Common myeloid progenitor, CD34-positive (primary cell): ENCODE measurements at places on chromosomes 5 and 9.
A peak's percentile ranks its signal among the peaks of the same experiment; 100 is the strongest.

- no peak for DNase-seq
- H3K27ac ChIP-seq, result no peak overlapping the region
Measured at GRCh38 chr9:1829719-1830118, 185.4 kb upstream of the SMARCA2 start.

DNA sequence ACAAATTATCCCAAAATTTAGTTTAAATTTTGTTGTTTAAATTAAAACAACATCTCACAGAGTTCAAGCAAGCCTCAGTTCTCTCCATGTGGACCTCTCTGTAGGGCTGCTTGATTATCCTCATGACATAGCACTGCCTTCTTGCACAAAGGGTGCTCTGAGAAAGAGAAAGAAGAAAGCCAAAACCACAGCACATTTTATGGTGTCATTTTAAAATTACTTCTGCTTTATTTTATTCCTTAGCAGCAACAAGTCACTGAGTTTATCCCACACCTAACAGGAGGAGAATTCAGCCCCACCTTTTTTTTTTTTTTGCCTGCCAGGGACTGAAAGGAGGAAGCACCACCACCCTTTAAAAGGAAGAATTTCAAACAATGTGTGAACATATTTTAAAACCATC lies 12.8 kb upstream of the KCNV2 start:
- H3K4me1 ChIP-seq, result no peaks in the 10 kb centered on the region
- H3K27me3 ChIP-seq, result no peaks in the 10 kb centered on the region
- no peak overlapping the region for H3K4me3 ChIP-seq
- DNase-seq, result peak; percentile 81
- no peaks in the 10 kb centered on the region for H3K36me3 ChIP-seq
- no peak overlapping the region for H3K27ac ChIP-seq

GRCh38 chr9:133682818-133683585 lies 46.8 kb downstream of the DBH start:
- H3K36me3 ChIP-seq, result no peaks in the 10 kb centered on the region
- no peak for DNase-seq
- H3K27ac ChIP-seq, result no peak overlapping the region
- H3K27me3 ChIP-seq, result no peaks in the 10 kb centered on the region
- H3K4me1 ChIP-seq, result no peaks in the 10 kb centered on the region

DNA sequence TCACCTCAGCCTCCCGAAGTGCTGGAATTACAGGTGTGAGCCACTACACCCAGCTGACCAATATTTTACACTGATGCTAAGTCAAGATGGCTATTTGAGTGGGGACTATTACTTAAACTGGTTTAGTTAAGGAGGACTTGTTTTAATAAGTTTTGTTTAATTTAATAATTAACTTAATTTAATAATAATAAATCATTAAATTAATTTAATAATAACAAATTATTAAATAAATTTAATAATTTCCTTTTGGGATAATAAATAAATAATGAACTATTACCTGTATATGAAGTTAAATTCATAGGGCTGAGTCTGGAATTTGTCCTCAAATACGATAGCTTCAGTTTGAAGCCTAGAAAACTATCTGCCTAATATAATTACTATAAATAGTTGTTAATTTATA lies 665.1 kb upstream of the COX7C start:
- H3K27me3 ChIP-seq, result no peaks in the 10 kb centered on the region
- H3K36me3 ChIP-seq, result no peaks in the 10 kb centered on the region
- no peak for DNase-seq
- H3K27ac ChIP-seq, result no peak overlapping the region
- no peak overlapping the region for H3K4me3 ChIP-seq

- no peak overlapping the region for H3K27ac ChIP-seq
- no peak overlapping the region for H3K4me3 ChIP-seq
- DNase-seq, result no peak
- H3K27me3 ChIP-seq, result no peaks in the 10 kb centered on the region
Measured at GRCh38 chr5:156419661-156420060, 92.7 kb downstream of the SGCD start.

DNA sequence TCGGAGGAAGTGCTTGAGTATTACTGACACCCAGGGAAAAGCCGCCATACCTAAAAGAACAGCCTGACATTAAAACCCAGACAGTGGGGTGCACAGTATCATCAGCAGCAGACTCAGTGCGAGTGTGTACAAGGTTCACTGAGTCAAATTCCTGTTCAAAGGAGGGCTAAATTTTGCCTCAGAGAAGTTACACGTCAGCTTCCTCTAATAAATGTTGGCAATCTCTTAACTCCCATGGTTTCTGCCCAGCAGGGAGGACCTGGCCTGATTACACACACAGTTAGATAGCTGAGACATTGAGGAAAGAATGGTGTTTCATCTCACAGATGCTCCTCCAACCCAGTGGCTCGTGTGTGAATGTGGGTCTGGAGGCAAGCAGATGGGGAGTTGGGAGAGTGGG lies 38.2 kb downstream of the NIPSNAP3B start:
- H3K27ac ChIP-seq, result no peak overlapping the region
- H3K4me3 ChIP-seq, result no peak overlapping the region
- no peaks in the 10 kb centered on the region for H3K27me3 ChIP-seq
- H3K4me1 ChIP-seq, result no peaks in the 10 kb centered on the region
- no peak for DNase-seq

DNA sequence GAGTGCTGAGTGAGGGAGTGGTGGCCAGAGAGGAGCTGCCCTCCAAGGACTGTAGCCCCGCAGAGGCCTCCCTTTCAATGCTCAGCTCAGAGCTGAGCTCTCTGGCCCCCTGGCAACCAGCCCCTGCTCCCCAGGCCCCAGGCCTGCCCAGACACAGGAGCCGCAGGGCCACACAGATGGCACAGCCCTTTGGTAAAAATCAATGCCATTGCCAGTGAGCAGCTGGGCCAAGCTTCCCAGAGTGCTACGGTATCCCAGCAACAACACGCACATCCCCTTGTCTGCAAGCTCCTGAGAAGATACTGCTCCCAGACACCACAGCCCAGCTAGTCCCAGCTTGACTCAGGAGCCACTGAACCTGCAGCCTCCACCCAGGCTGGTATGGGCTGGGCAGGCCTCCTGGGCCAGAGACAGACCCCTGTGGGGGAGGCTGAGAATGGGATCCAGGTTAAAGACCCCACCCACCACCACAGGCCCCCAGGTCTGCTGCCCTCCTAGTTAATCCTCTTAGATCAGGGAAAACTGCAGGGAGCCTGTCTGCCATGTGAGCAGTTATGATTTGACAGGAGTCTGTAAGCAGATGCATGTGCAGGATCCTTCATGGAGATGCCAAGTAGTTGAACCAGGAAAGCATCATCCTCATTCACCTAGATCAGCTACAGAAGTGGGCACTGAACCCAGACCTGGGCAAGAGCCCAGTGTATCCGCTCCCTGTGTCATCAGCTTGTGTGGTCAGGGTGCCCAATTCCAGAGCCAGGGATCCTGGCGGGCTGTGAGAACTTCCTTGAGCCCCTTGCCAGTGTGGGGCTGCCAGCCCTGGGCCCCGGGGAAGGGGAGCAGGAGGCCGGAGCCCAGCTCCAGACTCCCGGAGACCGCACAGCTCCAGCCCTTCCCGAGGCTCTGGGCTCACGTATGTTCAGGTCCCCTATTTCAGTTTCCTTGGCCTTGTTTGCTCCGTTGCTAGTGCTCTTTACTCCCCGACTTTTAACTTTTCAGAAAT lies 26.7 kb upstream of the ADAMTS2 start:
- no peak overlapping the region for H3K27ac ChIP-seq
- H3K4me3 ChIP-seq, result no peak overlapping the region
- DNase-seq, result no peak
- H3K27me3 ChIP-seq, result no peaks in the 10 kb centered on the region
- no peaks in the 10 kb centered on the region for H3K36me3 ChIP-seq

- peaks cover 24% of the 10 kb centered on the region for H3K4me1 ChIP-seq
- no peaks in the 10 kb centered on the region for H3K27me3 ChIP-seq
- DNase-seq, result no peak
- H3K27ac ChIP-seq, result no peak overlapping the region
- H3K4me3 ChIP-seq, result no peak overlapping the region
- H3K36me3 ChIP-seq, result no peaks in the 10 kb centered on the region
Measured at GRCh38 chr9:136880651-136881050, 5.7 kb upstream of the TRAF2 start.

GRCh38 chr5:51194671-51195070 lies 188.6 kb upstream of the ISL1 start:
- no peaks in the 10 kb centered on the region for H3K4me1 ChIP-seq
- H3K36me3 ChIP-seq, result no peaks in the 10 kb centered on the region
- no peak for DNase-seq
- H3K4me3 ChIP-seq, result no peak overlapping the region
- H3K27ac ChIP-seq, result no peak overlapping the region
- H3K27me3 ChIP-seq, result no peaks in the 10 kb centered on the region

DNA sequence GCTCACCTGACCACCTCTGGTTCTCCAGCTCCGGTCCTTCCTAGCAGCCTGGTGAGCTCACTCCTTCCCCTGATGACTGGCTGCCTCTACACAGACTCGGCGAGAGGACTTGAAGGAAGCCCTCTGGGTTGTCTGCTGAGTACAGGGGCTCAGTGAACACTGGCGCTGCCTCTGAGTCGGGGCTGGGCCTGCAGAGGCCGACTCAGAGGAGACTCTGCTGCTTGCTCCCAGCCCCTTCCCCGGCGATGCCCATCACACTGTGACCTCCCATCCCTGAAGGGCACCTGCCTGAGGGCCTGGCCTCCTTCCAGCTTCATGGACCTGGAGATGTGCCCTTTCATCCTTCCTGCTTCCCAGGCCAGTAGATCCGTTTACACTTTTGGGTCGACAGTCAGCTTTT lies 22.0 kb downstream of the CRB2 start:
- H3K36me3 ChIP-seq, result no peaks in the 10 kb centered on the region
- peaks cover 42% of the 10 kb centered on the region for H3K4me1 ChIP-seq
- no peak overlapping the region for H3K4me3 ChIP-seq
- no peak for DNase-seq
- H3K27ac ChIP-seq, result no peak overlapping the region
- peaks cover 5% of the 10 kb centered on the region for H3K27me3 ChIP-seq

DNA sequence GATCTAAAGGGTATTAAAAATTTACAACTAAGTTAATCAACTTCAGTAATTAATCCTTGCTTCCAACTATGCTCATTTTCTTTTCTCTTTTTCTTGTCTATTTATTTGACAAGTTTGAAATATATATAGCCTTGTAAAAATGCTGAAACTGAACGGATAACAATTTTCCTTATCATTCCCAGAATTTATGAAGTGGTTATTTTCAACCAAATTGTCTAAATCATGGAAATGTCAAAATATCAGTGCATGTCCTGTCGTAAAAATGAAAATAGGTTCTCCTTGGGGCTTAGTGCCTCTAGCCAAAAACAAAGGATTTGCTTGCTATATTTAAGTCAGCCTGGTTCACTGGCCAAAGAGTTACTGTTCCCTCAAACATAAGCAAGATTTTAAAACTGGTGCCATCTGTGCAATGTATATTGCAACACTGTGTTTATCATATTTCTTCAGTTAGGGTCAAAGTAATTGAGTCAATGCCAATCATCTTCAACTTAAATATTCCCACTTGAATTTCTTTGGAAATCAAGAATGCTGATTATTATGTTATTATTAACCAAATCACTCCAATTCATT lies 798.3 kb downstream of the MAT2B start:
- H3K4me1 ChIP-seq, result no peaks in the 10 kb centered on the region
- no peak overlapping the region for H3K27ac ChIP-seq
- H3K36me3 ChIP-seq, result no peaks in the 10 kb centered on the region
- no peak overlapping the region for H3K4me3 ChIP-seq

- DNase-seq, result peak; percentile 1
- H3K4me3 ChIP-seq, result no peak overlapping the region
- H3K27ac ChIP-seq, result no peak overlapping the region
- no peaks in the 10 kb centered on the region for H3K4me1 ChIP-seq
Measured at GRCh38 chr9:108885643-108886348, 23.7 kb downstream of the ACTL7A start.

GRCh38 chr9:81080900-81081299 lies 608.4 kb downstream of the TLE1 start:
- H3K4me1 ChIP-seq, result no peaks in the 10 kb centered on the region
- no peak for DNase-seq
- no peaks in the 10 kb centered on the region for H3K36me3 ChIP-seq

DNA sequence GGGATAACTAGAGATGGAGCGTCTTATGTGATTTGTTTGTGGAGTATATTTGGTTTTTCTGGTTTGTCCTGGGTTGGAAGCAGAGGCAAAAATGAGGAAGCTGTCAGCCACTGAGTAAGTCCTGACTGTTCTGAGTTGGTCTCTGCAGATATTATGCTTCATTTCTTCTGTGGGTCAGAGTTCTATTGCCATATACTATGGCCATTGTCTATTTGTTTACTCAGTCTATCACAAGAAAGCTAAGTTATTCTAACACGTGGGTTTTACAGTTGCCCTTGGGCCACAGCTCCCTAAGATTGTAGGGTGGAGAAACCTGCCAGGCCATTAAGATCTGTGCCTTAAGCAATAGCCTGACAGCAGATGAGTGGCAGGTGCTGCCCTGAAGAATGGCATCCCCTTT lies 3.0 kb upstream of the CTSV start:
- H3K4me3 ChIP-seq, result no peak overlapping the region
- no peak overlapping the region for H3K27ac ChIP-seq
- H3K4me1 ChIP-seq, result peaks cover 14% of the 10 kb centered on the region
- peak; percentile 11 for DNase-seq
- no peaks in the 10 kb centered on the region for H3K36me3 ChIP-seq

GRCh38 chr5:33312571-33313549 lies 127.9 kb upstream of the TARS1 start:
- no peak for DNase-seq
- H3K27me3 ChIP-seq, result no peaks in the 10 kb centered on the region
- no peak overlapping the region for H3K4me3 ChIP-seq
- H3K4me1 ChIP-seq, result no peaks in the 10 kb centered on the region
- no peaks in the 10 kb centered on the region for H3K36me3 ChIP-seq

DNA sequence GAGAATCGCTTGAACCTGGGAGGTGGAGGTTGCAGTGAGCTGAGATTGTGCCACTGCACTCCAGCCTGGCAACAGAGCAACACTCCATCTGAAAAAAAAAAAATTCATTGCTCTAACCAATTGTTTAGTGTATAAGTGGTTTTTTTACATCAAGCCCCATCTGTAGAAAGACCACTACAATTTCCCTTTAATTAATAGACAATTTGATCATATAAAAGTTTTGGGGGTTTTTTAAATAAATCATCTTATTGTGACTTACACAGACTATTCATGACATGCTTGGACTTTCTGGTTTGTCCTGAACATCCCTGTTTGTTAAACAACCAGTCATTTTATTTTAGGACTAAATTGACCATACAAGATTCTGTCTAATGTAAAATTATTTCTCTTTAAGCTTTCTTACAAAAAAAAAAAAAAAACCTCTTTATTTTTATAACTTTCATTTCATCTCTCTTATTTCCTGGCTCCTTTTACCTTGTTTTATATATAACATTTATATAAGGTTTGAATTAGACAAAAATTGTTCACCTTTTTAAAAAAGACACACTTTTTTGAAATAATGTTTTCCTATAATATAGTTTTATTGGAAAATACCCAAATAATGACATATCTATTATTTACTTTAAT lies 9.8 kb upstream of the FANCC start:
- no peak for DNase-seq
- no peaks in the 10 kb centered on the region for H3K36me3 ChIP-seq
- no peaks in the 10 kb centered on the region for H3K4me1 ChIP-seq

DNA sequence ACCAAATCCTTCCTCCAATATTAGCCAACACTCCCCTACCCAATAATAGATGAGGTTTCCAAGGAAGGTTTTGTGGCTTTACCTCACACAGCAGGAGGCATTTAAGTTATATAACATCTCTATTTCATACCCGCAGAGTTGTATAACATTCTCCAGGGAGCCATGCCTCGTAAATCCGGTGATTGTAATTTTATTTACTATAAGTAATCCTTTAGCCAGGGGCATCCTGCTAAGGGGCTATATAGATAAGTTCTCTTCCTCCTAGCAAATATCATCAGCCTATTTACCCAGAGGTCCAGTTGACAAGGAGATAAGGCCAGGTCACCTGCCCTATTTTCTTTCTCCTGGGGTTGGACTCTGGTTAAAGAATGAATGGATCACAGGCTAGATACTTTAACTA lies 2051.0 kb downstream of the EFNA5 start:
- H3K27me3 ChIP-seq, result no peaks in the 10 kb centered on the region
- no peak for DNase-seq
- no peak overlapping the region for H3K4me3 ChIP-seq
